ENCODE measurements at places on chromosomes 7 and 10.

DNA sequence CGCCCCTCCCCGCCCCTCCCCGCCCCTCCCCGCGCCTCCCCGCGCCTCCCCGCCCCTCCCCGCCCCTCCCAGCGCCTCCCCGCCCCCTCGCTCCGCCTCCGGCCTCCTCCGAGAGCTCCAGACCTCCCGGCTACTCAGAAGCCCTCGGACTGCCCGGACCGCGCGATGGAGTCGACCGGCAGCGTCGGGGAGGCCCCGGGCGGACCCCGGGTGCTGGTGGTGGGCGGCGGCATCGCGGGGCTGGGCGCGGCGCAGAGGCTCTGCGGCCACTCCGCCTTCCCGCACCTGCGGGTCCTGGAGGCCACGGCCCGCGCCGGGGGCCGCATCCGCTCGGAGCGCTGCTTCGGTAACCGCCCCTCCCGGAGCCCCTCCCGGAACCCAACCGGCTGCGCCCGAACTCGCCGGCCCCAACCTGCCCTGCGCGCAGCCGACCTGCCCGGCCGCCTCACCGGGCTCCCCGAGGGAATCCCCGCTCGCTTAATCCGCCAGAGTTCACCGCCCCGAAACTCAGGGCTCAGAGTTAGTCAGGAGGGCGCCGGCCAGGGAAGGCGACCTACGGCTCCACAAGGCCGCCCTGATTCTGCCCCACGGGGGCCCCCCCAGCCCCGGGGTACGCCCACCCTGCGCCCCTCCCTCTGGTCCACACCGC, at the start of gene PAOX:
Gene PAOX (plus strand): TSS at position 111 of the 649 bp plus-strand sequence. CDS start 55 bp downstream, at position 166.
- DNase-seq: peak; percentile 62

GRCh38 chr7:2068693-2069471, 163.9 kb downstream of the MAD1L1 start:
- DNase-seq: no peak

DNA sequence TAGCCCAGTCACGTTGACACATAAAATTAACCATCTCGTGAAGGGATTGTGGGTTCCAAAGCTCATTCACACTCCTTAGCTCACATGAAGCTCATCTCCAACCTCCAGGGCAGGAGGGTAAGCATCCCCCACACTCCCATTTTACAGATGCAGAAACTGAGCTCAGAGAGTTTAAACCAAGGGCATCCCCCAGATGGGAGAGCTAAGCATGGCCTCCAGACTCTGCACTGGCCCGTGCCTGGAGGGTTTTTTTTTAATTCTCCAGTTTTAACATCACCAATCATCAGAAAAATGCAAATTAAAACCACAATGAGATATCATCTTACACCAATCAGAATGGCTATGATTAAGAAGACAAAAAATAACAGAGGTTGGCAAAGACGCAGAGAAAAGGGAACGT, 53.3 kb upstream of the TCF7L2 start:
- DNase-seq: no peak

- no peak for DNase-seq
Observed at GRCh38 chr10:35470248-35470924, 134.1 kb downstream of the CCNY start.

DNA sequence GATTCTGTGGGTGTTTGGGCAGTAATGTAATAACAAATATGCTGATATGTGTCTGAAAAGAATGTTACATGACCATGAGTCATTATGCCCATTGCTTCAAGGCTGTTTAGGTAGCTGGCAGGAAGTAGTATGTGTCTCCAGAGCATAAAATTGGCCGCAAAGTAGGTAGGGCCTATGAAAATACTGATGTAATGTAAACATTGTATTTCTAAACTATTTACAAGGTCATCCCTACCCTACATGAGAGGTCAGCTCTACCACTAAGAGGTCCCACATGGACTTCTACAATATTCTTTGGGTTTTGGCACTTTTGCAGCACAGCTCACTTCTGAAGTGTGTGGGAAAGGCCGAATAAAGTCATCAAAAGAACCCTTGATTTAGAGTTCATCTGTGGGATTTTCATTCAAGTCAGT, 301.9 kb downstream of the AHR start:
- DNase-seq: no peak

GRCh38 chr10:34081347-34081743, 733.8 kb downstream of the PARD3 start:
- no peak for DNase-seq

GRCh38 chr7:25431956-25432450, 203.7 kb upstream of the NPVF start:
- no peak for DNase-seq

DNA sequence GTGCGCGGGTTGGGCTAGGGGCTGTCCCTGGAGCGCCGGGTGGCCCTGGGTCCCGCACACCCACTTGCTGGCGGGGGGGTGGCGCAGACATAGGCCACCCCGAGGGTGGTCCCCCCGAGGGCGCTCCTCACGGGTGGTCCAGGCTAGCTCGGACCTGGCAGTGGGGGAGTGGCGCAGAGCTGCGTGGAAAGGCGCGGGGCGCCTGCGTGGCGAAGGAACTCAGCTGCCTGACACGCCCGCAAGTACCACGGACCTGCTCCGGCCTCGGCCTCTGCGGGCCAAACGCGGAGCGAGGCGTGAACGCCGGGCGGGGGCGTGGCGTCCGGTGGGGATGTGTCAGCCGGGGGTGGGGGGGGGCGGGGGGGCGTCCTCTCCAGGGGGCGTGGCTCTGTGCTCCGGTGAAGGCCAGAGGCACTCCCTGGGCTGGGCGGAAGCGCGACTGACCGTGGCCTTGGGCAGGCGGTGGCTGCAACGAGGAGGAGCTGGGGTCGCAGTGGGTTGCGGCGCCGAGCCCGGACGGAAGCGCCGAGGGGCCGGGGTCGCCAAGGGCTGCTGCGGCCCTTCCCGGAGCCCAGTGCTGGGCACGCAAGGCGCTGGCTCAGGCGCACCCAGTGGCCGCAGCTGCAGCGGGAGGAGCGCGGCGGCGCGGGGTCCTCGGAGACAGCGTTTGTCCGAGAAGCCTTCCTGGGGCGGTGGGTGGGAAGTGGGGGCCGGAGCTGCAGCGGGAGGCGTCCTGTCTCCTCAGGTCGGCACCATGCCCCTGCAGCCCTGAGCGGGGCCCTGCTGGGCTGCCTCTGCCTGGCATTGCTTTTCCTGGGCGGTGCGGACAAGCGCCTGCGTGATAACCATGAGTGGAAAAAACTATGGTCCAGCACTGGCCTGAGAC, 58.9 kb upstream of the NUPR2 start:
- no peak for DNase-seq

DNA sequence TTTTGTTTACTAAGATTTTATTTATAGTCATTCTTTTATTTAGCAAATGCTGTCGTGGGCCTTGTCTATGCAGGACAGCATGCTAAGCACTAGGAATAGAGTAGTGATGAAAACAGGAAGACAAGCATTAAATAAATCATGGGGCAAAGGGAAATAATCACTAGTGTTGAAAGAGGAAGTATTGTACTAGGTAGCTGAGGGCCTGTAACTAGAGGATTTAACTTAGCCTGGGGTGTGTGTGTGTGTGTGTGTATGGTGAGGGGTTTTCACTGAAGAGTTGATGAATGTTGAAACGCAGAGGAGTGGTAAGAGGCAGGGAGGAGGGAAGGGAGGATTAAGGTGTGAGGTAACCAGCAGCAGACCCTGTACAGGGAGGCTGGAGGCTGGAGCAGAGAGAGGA, 446.4 kb downstream of the SDK1 start:
- DNase-seq: no peak

DNA sequence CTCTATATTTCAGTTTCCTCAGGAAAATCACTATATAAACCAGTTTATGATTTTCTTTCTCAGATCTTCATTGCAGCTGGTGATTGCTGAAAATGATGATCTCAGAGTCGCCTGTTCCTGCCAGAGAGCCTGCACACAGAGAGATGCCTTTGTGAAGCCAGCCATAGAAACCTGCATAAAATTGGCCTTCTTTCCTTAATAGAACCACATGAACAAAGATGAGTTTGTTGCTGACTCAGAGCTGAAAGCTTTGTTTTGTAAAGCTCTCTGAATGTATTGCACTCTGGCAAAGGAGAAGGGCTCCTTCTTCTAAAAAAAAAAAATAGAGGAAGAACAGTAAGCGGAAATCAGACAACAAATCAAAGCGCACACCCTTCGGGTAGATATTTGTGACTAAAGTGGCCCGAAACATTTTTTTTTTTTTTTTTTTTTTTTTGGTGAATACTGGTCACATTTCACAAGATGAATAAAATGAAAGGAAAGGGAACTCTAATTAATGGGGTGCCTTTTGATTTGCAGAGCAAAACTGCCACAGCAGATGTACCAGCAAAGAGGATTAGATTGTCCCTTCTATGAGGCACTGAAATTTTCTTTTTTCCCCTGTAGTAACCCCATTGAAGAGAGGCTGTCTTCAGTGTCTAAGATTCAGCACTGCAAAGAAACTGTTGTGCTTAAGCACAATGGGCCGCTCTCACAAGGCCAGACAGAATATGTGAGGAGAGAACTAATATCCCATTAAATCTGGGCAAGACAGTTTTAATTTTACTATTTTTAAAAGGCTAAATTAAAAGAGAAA, 75.1 kb upstream of the PTPRZ1 start:
- DNase-seq: no peak

GRCh38 chr7:104960741-104961448, 53.1 kb upstream of the KMT2E start:
- DNase-seq: no peak

DNA sequence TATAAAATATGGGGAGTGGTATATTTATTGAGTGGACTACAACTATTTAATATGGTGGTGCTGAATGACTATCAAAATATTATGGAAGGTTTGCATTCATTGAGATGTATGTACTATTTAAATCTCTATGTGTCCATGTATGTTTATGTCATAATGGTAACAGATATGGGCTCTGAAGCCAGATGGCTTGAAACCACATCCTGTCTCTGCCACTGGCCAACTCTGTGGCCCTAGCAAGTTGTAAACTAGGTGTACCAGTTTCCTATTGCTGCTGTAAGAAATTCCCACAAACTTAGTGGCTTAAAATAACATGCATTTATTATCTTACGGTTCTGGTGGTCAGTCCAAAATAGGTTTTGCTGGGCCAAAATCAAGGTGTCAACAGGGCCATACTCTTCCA, 198.1 kb upstream of the NFE2L3 start:
- DNase-seq: no peak

- DNase-seq: no peak
Observed at GRCh38 chr10:122658356-122659049, 41.1 kb downstream of the C10orf120 start.

DNA sequence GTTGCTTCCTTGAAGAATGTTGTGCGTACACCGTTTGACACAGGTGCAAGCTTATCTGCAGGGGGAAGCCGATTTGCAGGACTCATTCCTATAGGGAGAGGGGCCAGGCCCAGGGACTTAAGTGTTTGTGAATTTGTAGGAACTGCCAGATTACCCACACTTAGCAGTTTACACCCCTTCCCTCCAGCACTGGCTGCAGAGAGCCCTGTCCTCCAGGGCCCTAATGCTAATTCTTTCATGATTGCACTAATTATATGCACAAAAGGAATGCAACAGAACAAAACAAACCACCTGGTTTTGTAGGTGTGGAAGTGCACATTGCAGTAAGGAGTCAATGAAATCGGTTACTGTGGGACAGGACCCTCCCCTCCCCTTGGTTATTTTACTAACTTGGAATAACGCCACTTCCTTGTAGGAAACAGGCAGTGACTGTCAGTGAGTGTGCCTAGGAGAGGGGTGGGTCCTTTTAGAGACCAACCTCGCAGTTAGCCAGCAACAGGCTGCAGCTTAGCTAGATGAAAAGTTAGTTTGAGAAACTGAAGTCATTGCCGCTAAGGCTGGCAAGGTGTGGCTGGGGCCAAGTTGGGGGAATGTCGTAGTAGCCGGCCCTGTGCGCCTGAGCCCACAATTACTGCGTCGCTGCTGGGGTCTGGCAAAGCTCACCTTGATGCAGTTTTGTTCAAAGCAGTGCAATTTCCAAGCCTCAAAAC, 60.6 kb downstream of the CUX1 start:
- no peak for DNase-seq

DNA sequence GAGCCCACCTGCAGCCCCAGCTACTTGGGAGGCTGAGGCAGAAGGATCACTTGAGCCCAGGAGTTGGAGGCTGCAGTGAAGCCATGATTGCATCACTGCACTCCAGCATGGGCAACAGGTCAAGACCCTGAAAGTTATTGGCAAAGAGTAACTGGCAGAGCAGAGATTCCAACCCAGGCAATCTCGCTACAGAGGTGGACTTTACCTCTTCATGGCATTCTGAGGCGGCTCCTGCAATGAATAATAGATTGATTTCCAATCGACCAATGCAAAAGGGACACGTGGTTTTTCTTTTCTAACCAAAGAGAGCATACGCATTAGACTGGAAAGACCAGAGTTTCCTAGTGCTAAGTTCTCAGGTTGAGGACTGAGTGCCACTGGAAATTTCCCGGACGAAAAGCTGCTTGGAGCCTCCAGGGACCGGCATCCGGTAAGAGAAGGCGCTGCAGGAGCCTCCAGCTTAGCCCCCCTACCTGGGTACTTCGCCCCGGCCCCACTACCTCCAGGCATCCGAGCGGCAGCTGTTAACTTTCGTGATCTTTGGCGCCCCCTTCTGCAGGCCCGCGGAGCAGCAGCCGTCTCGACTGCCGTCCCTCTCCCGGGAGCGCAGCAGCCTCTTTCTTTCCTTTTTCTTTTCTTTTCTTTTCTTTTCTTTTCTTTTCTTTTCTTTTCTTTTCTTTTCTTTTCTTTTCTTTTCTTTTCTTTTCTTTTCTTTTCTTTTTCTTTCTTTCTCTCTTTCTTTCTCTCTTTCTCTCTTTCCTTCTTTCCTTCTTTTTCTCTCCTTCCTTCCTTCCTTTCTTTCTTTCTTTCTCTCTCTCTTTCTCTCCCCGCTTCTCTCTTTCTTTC, 4.1 kb downstream of the MBLAC1 start:
- DNase-seq: peak; percentile 93

- DNase-seq: no peak
Observed at GRCh38 chr10:96082153-96082552, 38.8 kb downstream of the CCNJ start.

- DNase-seq: no peak
Observed at GRCh38 chr7:143415742-143416397, 7.2 kb upstream of the EPHA1 start.

GRCh38 chr7:41130561-41131236, 572.2 kb downstream of the INHBA start:
- DNase-seq: peak; percentile 24

DNA sequence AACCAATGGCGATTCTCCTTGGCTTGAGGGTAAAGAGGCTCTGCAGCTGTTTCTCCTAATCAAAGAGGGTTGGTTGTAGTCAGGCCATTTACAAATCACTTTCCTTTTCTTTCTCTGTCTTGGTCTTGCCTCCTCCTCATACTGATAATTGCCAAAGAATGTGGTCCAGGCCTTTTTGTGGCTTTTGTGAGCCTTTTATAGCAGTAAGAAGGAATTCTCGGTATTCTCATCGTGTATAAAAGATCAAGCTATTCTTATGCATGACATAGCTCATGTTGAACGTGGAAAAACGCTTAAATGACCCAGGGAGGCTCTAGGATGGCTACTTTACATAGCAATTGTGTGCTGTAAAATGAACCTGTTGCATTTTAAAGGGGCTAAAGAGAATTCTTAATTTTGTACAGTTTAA, 62.6 kb downstream of the RBM20 start:
- DNase-seq: no peak

- DNase-seq: no peak
Observed at GRCh38 chr10:77583527-77583926, 54.1 kb downstream of the KCNMA1 start.

Measured in H9 (cell line).